Calu3 (cell line): ENCODE measurements at places on chromosomes 2 and 18. TPM values are rescaled to one million over a fixed set of nuclear protein-coding genes. Genes with fewer than 3 reads are reported as not detected.

EPHA4 gene
- total RNA-seq: 2.8 and 3.2 TPM in 2 replicates

ALPP gene
- not detected in 2 replicates for total RNA-seq

DHRS9 gene
- total RNA-seq: 16.6 and 46.8 TPM in 2 replicates

ABCA12 gene
- total RNA-seq: 4.8 and 5.1 TPM in 2 replicates

SLC5A6 gene
- 39.6 and 42.3 TPM in 2 replicates for total RNA-seq

CYRIA gene
- 0.19 and 0.22 TPM in 2 replicates for total RNA-seq

DAPL1 gene
- total RNA-seq: not detected in 2 replicates

RAD51AP2 gene
- total RNA-seq: not detected in 2 replicates

SERPINB13 gene
- not detected in 2 replicates for total RNA-seq

GRCh38 chr18:51039138-51040112 lies 9.4 kb downstream of the SMAD4 start:
- H3K27me3 ChIP-seq: no peaks in the 10 kb centered on the region
- DNase-seq: no peak
- H3K4me3 ChIP-seq: no peak overlapping the region

DNA sequence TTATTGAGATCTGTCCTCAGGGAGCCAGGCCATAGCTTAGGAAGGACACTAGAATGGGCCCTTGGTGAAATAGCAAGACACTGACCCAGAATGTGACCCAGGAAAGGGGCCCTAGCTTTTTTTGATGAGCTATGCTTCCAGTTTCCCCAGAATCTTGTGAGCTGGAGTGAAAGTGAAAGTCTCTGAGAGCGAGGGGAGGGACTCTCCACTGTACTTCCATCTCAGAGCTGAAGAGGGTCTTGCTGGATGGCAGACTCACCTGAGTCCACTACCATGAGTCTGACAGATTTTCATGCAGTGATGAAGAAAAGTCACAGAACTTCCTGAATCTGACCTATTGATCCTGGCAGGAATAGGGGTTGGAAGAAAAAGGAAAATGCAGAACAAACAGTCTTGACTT lies 3.1 kb downstream of the ARHGAP25 start:
- peaks cover 26% of the 10 kb centered on the region for H3K27me3 ChIP-seq
- H3K27ac ChIP-seq: no peak overlapping the region
- no peak overlapping the region for H3K4me3 ChIP-seq
- H3K4me1 ChIP-seq: no peaks in the 10 kb centered on the region

DNA sequence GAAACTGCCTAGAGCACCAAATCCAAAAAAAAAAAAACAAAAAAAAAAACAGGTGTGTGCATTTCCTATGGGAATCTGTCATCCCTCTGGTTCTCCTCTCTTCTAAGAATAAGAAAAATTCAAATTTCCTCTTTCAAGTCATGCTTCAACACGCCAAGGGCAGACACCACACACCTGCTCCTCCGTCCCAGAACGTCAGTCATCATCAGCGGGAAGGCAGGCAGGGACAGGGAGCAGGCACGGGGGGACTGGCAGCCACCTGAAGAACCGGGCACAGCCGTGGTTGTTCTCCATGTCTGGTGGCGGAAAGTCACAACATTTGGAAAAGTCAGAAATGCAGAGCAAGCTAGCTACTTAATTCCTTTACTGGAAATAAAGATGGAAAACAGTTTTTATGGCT lies 214.8 kb downstream of the IKZF2 start:
- no peak for DNase-seq
- no peaks in the 10 kb centered on the region for H3K27me3 ChIP-seq
- H3K4me3 ChIP-seq: no peak overlapping the region
- H3K36me3 ChIP-seq: no peaks in the 10 kb centered on the region
- H3K4me1 ChIP-seq: peaks cover 17% of the 10 kb centered on the region

DNA sequence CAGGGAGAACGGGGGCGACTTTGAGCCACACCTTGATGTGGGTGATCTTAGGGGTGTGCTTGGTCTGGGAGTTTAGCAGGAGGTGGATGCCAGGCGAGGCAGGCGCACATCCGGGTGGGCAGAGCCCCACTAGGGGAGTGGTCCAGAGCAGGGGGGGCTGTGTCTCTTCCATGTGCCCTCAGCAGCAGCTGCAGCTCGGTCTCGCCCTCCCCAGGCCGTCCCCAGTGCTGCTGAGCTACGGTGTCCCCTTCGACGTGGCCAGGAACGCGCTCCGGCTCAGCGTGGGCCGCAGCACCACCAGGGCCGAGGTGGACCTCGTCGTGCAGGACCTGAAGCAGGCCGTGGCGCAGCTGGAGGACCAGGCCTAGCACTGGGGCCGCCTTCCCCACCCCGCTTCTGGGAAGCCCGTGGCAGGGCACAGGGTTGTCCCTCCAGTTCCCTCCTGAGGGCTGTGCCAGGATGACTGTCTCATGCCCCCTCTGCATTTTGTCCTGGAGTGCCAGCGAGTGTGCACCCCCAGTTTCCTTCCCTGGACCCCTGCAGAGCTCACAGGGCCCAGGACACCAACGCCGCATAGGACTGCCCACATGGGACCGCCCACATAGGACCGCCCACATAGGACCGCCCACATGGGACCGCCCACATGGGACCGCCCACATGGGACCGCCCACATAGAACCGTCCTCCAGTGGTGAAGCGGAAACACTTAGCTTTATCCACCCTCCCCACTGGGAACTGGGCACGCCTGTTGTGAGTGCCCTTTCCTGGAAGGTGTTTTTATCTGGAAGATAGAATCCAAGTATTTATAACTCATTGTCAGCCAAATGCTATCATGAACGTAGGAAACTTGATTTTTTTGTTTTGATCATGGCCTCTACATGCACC lies 1.9 kb upstream of the ESPNL start:
- H3K27ac ChIP-seq: no peak overlapping the region
- DNase-seq: peak; percentile 46
- H3K27me3 ChIP-seq: no peaks in the 10 kb centered on the region
- peaks cover 9% of the 10 kb centered on the region for H3K36me3 ChIP-seq
- no peaks in the 10 kb centered on the region for H3K4me1 ChIP-seq
- no peak overlapping the region for H3K4me3 ChIP-seq

DNA sequence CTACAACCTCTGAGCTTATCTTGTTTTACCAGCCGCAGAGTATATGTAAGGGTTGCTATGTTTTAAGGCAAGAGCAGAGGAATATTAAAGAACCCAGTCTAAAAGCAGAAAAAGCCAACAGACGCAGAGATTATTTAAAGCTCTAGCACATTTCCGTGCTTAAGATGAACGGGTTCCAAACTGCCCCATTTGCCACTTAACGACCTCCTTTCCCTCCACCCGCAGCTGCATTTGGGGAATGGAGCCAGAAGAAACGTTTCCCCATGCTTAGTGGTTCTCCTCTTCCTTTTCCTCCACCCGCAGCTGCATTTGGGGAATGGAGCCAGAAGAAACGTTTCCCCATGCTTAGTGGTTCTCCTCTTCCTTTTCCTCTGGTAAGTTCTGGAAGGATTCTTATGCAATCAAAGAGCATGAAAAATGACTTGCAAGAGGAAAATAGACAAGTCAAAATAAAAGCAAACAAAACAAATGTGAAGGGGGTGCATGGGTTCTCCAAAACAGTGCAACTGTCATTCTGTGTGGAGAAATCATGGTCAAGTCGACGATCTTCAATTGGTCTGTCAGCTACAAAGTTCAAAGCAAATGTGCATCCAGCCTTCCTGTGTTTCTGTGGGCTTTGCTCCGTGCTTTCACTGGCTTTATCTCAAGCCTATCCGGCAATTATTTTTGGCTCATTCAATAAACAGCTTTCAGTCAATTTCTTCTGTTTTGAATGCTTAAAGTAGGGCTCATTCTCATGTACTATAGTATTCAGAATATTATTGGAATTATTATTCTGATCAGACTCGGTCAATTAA lies 57.8 kb downstream of the DIPK1C start:
- no peak overlapping the region for H3K27ac ChIP-seq
- no peaks in the 10 kb centered on the region for H3K36me3 ChIP-seq
- peaks cover 8% of the 10 kb centered on the region for H3K4me1 ChIP-seq
- no peak overlapping the region for H3K4me3 ChIP-seq
- DNase-seq: no peak

DNA sequence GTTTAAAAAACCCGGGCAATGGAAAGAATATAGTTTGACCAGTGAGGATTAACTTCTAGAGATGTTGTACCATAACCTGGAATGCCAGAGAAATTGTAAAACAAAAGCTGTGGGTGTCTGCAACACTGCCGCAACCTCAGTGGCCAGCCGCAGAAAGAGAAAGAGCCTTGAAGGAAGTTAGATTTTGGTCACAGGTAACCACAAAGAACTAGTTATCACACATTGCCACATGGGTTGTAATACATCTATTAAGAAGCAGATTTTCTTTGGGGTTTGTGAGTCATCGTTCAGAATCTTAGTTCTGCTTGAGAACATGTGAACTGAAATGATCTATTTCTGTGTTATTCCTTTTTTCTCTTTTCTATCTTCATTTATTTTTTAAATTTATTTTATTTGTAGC lies 222.9 kb upstream of the AGAP1 start:
- H3K4me3 ChIP-seq: no peak overlapping the region
- H3K4me1 ChIP-seq: peaks cover 34% of the 10 kb centered on the region
- no peaks in the 10 kb centered on the region for H3K36me3 ChIP-seq
- H3K27me3 ChIP-seq: peaks cover 32% of the 10 kb centered on the region
- H3K27ac ChIP-seq: no peak overlapping the region
- peak; percentile 43 for DNase-seq

DNA sequence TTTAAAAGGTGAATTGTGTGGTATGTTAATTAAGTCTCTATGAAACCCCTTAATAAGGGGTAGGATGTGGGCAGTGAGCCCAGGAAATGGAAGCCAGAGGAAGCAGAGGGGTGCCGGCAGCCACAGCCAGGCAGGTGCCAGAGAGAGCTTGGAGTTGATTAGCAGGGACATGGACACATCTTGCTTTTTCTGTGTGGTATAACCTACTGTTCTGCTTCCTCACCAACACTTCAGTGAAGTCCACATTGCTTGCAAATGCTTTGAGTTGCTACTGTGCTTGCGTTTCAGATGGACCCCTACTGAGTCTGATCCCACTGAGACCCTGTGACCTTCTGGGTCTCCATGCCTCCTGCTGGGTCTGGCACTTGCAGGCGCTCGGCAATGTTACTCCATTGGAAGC lies 30.3 kb upstream of the ARHGEF4 start:
- DNase-seq: no peak
- H3K27ac ChIP-seq: no peak overlapping the region
- no peak overlapping the region for H3K4me3 ChIP-seq
- no peaks in the 10 kb centered on the region for H3K27me3 ChIP-seq
- peaks cover 21% of the 10 kb centered on the region for H3K4me1 ChIP-seq

DNA sequence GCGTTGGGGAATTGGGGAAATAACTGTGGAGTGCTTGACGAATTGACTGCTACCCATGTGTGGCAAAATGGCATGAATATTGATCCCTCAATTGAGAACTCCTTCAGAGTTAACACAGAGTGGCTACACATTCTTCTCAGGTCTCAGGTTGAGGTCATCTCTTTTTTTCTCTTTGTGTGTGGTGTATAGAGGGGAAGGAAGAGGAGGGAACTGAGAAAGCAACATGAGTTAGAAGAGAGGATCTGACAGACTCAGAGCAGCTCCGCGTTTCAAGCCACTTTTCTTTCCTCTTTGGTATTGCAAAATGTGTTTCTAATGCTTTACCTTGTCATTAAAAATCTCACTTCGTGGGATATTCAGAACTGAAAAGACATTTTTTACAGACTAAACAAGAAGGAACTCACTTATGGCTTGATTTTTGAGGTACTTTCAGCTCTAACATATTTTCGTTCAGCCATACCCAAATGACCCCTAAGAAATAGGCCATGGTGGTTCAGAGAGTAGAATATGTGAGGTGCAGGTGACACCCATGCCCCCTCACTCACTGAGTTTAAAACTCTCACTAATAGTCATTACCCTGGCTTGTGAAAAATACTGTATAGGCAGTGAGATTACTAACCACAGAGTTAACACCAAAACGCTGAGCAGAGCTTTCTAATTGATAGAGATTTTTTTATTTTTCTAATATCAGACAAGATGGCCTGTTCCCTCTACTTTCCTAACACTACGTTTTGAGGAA lies 22.5 kb downstream of the STAT4 start:
- DNase-seq: no peak
- H3K4me1 ChIP-seq: no peaks in the 10 kb centered on the region
- no peaks in the 10 kb centered on the region for H3K27me3 ChIP-seq
- H3K4me3 ChIP-seq: no peak overlapping the region

- peaks cover 7% of the 10 kb centered on the region for H3K4me1 ChIP-seq
- peaks cover 16% of the 10 kb centered on the region for H3K27me3 ChIP-seq
- DNase-seq: no peak
- H3K27ac ChIP-seq: no peak overlapping the region
- no peak overlapping the region for H3K4me3 ChIP-seq
These were observed 31.1 kb downstream of the DOK1 start for GRCh38 chr2:74585406-74586185.

DNA sequence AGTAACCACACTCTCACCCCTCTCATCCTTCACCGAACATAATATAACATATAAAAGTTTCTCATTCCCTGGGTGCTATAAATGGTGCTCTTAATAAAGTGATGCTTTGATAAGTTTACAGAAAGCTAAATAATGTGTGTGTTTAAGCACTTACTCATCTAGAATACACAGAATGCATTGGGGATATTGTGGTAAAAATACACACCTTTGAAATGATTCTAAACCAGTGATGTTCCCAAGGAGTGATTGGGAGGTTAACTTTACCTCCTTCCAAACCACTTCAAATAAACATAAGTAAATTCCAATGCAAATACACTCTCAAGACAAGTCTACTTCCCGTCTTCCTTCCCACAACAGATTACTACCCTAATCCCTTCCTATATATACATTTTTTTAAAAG lies 85.3 kb upstream of the TWSG1 start:
- no peak overlapping the region for H3K27ac ChIP-seq
- H3K4me3 ChIP-seq: no peak overlapping the region
- no peaks in the 10 kb centered on the region for H3K27me3 ChIP-seq
- peaks cover 6% of the 10 kb centered on the region for H3K36me3 ChIP-seq
- DNase-seq: no peak
